ENCODE measurements at places on chromosomes 7 and 10.

DNA sequence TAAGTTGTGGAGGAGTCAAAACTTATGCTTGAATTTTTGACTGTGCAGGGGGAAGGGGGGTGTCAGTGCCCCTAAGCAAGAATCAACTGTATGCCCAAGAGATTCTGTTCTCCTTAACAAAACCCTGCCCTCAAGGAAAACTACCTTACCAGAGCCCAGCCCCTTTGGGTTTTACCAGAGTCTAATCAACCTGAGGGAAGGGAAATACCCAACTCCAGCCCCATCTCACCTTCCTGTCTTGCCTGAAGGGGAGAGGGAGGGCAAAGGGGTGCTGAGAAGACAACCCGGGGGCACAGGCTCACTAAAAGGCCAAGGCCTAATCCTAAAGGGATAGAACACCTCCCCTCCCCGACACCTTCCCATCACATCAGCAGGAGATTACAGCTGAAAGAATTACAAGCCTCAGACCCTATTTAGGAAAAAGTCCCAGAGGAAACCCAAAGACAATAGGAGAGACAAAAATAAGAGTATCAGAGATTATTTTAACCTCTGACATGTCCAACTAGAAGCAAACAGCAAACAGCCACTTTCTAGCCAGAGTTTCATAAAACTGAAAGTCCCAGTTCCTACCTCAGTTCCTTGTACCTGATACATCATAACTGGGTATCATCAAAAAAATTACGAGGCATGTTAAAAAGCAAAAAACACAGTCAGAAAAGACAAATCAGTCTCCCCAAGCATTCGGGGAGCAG is 26.8 kb upstream of the C7orf33 start:
- no peak for DNase-seq

DNA sequence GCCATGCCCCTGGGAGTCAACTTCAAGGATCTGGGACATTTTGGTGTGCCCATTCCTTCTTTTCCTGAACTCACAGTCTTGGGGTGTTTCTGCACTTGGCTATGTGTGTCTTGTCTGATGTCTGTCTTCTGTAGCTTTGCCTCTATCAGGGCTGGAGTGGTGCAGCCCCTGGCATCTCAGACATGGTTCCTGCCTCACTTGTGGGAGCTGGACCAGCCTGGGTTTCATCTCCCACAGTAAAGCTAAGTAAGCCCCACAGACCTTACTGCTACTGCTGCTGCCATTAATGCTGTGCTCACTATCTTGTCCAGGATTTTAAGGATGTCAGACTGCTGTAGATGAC is 59.0 kb downstream of the ADCYAP1R1 start:
- no peak for DNase-seq

DNA sequence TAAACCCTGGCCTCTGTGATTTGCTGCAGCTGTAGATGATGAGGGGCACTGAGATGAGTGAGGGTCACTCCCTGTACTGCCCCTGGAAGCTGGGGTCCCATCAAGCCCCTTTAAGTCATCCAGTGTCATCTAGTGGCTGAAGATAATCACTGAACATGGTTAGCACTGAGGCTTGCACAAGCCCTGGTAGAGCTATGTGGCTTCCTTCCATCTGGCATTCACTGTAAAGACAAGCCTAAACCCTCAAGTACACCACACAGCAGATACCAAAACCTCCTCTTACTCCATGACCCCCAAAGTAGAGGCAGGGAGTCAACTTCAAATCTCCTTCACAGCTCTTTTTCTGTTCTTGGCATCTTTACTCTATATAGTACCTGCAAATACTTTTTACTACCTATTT is 72.7 kb upstream of the MRLN start:
- DNase-seq: no peak

GRCh38 chr7:30188811-30189210 is 54.0 kb downstream of the MTURN start:
- DNase-seq: no peak

DNA sequence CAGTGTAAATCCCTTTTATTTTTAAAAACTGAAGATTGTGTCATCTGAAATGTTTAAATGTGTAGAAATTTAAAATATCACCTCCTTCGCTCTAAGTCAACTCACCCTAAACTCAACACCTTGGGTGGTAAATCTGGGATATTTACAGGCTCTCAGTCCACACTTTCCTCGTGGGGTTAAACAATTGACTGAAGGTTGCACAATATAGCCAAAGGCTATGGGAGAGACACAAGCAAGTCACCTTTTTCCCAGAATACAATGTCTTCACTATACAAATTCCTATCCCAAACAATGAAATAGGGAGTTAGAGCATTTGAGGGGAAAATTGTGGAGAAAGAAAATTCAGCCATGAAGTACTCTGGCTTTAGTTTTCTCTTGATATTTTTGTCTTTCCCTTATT is 32.7 kb upstream of the MAT1A start:
- no peak for DNase-seq

GRCh38 chr7:70856901-70857630 is 274.9 kb upstream of the GALNT17 start:
- peak; percentile 57 for DNase-seq

DNA sequence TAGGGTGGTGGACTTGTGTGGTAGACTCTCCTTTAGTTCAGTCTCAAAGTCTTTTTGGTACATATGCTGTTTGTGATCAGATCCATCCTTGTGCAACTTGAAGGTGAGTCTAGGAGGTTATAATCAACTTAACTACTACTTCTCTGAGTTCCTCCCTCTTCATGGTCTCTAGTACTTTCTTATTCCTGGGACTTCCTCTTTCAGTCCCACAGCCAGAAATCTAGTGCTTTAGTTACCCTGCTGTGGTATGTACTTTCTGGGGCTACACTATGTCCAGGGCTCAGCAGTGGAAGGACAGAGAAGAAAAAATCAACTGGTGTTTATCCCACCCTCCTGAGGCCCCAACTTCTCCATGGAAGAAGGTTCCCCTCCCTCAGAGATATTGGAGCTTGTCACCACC is 19.4 kb upstream of the ATAD1 start:
- DNase-seq: no peak

DNA sequence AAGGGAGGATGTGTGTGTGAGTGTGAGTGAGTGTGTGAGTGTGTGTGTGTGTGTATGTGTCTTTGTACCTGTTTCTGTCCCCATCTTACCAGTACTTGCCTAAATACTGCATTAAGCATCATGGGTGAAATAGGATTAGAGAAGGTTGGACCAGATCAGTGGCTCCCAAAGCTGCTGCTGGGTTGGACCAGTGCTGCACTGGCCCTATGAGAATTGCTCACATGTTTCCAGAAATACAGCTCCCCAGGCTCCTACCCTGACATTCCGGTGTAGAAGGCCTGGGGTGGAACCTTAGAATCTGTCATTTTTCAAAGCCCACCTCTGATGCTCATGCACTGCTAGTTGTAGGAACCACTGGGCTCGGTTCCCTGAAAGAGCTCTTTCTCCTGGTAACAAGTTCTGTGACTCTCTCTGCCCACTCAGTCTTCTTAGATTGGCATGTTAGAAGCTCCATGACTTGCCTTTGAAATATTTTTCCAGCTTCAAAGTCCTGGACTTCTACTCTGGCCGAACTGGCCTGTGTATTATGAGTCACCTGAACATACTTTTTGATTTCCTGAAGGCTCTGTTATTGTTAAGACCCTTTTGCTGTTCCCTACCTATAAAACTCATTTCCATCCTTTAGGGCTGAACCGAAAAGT is 224.7 kb downstream of the CUX1 start:
- no peak for DNase-seq

GRCh38 chr10:69468751-69469089 is 17.5 kb downstream of the TSPAN15 start:
- DNase-seq: no peak

DNA sequence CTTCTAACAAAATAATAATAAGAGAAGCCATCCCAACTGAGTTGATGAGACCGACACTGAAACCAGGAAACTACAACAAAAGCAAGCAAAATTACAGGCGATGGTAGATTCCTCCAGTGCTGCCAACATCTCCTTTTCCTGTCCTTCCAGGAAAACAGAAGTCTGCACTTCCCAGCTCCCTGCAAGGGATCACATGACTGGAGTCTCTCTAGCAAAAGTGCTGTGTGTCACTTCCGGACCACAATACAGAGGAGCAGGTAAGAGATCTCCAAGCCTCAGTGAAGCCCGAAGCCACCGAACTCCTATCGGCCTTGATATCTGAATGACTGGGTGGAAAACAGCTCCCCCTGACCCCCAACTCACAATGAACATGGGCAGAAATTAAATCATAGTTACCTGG is 63.2 kb downstream of the SMURF1 start:
- DNase-seq: no peak

DNA sequence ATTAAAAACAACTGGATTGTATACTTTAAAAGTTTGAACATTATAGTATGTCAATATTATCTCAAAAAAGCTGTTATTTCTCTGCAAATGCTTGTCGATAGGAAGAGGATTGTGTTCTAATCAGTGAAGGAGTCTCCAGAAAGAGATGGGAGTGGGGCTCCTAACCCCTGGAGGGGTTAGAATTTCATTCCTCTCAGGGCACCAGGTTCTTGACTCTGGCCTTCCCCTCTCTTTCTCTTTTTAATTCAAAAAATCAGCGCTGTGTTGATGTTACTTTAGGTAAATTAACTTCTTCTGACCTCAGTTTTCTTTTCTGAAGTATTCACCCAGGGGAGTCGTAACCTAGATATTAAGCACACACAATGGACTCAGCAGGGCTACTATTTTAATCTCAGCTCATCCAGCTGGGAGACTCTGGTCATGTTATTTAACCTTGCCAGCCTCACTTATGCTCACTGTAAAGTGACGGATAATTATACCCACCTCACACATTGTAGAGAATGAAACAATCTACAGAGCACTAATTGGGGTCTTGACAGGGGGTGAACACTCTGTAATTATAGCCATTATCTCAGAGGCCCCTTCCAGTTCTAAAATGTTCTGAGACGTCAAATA is 59.4 kb downstream of the GCC1 start:
- no peak for DNase-seq

GRCh38 chr10:98321186-98321780 is 53.3 kb upstream of the LOXL4 start:
- DNase-seq: no peak

DNA sequence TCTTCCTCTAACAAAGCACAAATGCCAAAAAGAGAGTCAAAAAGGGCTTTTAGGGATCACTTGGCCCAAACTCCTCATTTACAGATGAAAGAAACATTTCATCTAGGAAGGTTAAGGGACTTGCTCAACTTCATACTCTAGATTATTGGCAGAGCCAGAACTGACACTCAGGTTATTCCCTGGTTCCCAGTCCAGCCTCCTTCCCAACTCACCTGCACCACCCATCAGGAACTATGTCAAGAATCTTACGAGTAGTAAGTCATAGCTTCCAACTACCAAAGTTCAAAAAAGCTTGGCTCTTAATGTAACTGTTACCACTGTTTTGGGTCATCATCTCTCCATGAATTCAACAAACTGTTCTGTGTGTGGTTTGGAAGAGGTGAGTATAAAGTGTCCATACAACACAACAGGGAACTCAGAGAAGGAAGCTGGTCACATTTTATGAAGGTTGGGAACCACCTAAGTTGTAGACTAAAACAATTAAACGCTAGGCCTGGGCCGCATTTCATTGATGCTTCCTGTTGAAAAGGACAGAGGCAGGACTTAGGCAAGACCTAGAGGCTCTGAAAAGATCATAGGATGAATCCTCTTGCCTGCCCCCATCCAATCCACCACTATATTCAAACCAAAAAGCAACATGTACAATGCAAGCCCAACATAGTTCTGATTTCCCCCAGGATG is 9.1 kb downstream of the PIK3AP1 start:
- no peak for DNase-seq

DNA sequence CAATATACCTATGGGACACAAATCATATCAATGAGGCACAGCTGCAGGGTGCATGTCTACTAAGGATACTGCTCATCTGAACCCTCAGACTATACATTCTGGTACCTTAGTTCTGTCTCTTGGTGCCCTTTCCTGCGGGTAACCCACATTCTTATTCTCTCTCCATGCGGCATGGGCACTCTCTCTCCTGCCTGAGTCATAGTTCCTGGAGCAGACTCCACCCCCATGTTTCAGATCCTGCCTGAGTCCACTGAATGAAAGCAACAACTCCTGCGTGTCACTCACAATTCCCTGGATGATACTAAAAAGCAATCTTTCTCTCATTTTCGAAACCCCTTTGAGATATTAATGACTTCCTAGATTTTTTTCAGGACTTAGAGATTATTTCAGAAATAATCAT is 653.1 kb upstream of the C7orf33 start:
- DNase-seq: no peak

DNA sequence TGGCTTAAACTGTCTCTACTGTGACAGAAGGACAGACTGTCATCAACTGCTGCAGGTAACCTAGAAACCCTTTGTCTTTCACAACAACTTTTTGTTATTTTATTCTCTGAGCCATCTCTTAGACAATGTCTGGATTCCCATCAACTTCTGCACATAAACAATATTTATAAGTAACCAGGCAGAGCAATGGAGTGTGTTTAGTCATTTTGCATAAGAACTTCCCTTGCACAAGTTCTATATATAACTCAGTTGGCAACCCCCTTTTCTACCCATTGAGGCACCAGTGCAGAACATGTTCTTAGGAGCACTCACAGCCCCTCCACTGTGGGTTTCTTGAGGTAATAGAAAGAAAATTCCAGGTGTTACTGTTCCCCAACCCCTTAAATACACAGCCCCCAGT is 65.0 kb upstream of the IL6 start:
- no peak for DNase-seq

- DNase-seq: no peak
Observed at GRCh38 chr7:138455609-138456008, 4.5 kb upstream of the TRIM24 start.

DNA sequence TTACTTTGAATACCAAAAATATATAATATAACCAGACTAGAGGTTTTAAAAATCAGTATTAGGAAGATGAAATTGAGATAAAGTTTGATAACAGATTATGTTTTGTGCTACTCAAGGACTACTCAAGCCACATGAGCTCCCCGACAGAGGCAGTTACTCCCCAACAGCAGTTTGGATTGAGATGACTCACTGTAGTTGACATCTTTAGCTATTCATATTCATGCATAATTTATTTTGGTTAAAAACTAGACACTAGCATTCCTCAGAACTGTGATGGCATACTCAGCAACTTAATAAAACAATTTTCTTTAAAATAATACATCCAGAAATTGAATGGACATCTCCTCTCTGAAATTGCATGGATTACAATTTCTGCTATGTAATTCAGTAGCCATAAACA is 19.6 kb downstream of the PCLO start:
- DNase-seq: no peak

GRCh38 chr7:3159445-3159844 is 115.8 kb upstream of the CARD11 start:
- DNase-seq: no peak

Data from activated CD4-positive, alpha-beta T cell treated with anti-CD3 and anti-CD28 coated beads, Interleukin-2, Interleukin-4, amounts not matched to agents 100 ng/mL and 50 ng/mL, durations not matched to agents 16 hours and 8 hours (primary cell).